ENCODE measurements at places on chromosomes 7 and 10.

GRCh38 chr7:16702441-16702840, 51.1 kb upstream of the TSPAN13 start:
- H3K27me3 ChIP-seq: no peaks in the 10 kb centered on the region
- no peak overlapping the region for H3K27ac ChIP-seq
- no peak overlapping the region for H3K4me3 ChIP-seq
- no peaks in the 10 kb centered on the region for H3K4me1 ChIP-seq
- no peak for DNase-seq

GRCh38 chr7:94374721-94375566, 19.8 kb upstream of the COL1A2 start:
- no peak overlapping the region for H3K4me3 ChIP-seq
- DNase-seq: no peak
- H3K27ac ChIP-seq: no peak overlapping the region

DNA sequence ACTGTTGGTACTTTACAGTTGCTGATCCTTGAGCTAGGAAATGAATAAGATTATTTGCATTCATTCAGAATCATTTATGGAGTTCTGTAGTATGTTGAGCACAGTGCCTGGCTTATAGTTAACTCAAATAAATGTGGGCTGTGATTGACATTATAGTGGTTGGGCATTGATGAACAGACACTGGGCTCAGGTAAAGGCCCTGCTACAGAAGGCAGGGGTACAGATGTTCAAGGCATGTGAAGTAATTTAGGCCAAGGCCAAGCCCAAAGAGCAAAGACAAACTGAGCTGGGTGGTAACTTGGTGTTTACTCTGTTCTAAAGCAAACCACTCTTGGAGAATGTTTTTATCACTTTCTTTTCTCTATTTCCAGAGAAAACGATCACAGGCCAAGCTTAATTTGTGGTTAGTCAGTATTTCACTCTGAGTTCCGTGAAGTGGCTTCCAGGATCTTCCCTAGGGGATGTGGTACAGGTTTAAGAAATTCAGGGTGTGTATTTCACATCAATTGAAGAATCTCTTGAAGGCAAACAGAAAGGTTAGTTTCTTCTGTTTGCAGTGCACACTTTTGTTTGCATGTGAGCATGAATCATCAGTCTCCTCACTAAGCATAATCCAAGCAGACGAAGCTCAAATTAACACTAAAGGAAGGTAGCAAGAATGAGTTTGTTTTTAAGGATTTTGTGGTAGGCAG, 113.9 kb upstream of the PRR15 start:
- DNase-seq: no peak
- H3K4me3 ChIP-seq: no peak overlapping the region
- H3K27me3 ChIP-seq: no peaks in the 10 kb centered on the region
- H3K4me1 ChIP-seq: no peaks in the 10 kb centered on the region
- no peaks in the 10 kb centered on the region for H3K36me3 ChIP-seq

DNA sequence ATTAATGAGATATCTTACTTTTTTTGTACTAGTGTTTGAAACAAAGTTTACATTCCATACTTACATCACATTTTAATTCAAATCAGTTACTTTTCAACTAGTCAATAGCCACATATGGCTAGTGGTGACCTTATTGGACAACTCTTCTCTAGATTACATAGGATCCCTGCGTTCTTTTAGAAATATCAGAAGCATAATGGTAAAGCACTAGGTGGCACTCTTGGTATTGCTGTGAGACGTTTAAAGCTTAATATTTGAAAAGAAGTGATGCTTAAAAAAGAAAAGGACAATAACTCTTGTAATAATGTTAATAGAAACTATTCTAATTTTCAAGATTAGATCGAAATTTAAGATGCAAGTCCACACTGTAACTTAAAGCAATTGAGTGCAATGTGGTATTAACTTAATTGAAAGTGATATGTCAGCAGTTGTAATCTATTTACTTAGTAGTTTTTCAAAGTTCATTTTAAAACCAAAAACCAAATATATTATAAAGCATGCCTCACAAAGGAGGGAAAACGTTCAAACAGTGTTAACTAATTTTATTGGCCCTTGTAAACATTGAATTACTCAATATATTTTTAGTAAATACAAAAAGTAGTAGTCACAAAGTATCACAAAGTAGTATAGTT, 339.1 kb downstream of the ATRNL1 start:
- no peak for DNase-seq

- no peaks in the 10 kb centered on the region for H3K27me3 ChIP-seq
- no peak overlapping the region for H3K27ac ChIP-seq
- DNase-seq: no peak
- peaks cover 3% of the 10 kb centered on the region for H3K4me1 ChIP-seq
These were observed 42.7 kb downstream of the PRR15 start for GRCh38 chr7:29606287-29606721.

DNA sequence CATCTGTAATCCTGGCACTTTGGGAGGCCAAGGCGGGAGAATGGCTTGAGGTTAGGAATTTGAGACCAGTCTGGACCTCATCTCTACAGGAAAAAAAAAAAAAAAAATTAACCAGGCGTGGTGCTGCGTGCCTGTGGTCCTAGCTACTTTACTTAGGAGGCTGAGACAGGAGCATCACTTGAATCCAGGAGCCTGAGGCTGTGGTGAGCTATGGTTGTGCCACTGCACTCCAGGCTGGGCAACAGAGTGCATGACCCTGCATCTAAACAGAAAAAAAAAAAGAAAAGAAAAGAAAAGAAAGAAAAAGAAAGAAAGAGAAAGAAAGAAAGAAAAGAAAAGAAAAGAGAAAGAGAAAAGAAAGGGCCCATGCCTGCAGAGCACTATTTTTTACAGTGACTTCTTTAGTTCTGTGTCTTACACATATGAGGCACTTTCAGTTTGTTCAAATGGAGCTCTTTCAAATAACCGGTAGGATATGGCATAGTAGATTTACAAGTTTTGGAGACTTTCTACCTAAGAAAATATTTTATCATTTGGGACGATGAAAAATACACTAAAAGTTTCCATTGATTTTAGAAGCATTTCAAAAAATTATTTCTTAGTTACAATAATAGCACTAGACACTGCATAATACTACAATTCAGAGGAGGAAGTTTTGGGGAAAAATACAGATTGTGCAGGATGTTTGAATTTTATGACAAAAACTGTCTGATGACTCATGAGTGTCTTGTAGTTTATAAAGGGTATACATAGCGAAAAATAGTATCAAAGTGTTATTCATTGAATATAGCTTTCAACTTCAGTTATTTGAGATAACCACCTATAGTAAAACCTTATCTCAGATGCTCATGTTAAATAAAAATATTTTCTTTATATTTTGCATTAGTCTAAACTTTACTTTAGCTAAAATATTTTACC, 75.9 kb downstream of the MDFIC start:
- no peak for DNase-seq
- no peaks in the 10 kb centered on the region for H3K36me3 ChIP-seq
- no peaks in the 10 kb centered on the region for H3K4me1 ChIP-seq
- no peak overlapping the region for H3K4me3 ChIP-seq
- H3K27ac ChIP-seq: no peak overlapping the region

DNA sequence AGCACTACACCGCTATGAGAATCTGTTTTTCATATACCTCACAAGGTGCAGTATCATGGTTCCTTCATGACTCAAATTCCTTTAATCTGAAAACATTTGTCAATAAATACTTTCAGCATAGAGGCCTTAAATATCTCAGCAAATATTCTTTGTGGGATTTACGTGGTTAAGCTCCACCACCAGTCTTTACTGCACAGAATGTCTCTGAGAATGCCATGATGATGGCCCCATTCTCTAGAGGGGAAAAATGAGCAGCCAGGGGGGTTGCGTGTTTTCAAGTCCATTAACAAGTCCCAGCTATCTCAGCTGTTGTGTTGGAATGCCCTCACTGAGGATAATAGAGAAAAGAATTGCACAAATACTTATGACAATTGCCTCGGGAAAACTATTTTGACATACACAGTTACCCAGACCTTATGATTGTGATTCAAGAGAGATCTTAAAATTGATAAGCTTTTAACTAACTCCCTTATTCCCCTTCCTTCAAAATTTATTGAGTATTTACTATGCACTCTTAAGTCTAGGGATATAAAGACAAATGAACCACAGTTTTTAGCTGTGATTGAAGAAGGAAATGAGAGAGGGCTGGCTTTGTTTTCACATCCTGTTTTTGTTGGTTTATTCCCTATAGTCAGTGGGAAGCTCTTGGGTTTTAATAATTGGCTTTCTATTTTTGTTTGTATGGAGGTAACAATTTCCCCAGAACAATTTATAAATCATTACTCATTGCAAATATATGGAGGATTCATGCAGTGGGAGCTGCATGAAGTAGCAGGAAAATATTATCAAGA, 176.5 kb upstream of the VWC2 start:
- H3K36me3 ChIP-seq: no peaks in the 10 kb centered on the region
- H3K27ac ChIP-seq: no peak overlapping the region
- no peaks in the 10 kb centered on the region for H3K27me3 ChIP-seq
- DNase-seq: no peak

- H3K36me3 ChIP-seq: peaks cover 11% of the 10 kb centered on the region
- no peak overlapping the region for H3K4me3 ChIP-seq
- no peak overlapping the region for H3K27ac ChIP-seq
- H3K27me3 ChIP-seq: no peaks in the 10 kb centered on the region
These were observed 127.1 kb downstream of the KMT2E start for GRCh38 chr7:105141068-105141467.

DNA sequence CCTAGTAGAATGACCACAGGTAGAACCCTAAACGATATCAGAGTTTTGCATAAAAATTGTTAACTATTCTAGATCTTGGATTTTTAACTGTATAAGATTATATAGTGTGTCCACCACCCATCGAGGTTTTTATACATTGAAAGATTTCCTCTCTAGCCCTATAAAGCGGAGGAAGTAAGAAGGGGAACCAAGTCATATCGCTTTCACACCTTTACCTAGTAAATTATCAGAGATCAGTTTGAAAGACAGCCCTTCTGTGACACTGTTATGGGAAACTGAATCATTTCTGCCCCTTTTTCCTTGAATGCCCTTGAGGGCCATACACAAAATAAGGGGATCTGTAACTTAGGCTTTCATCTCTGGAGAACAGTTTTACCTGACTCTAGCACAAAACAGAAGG, 8.3 kb upstream of the GPR37 start:
- no peak overlapping the region for H3K4me3 ChIP-seq
- no peaks in the 10 kb centered on the region for H3K4me1 ChIP-seq
- H3K36me3 ChIP-seq: no peaks in the 10 kb centered on the region
- H3K27ac ChIP-seq: no peak overlapping the region

DNA sequence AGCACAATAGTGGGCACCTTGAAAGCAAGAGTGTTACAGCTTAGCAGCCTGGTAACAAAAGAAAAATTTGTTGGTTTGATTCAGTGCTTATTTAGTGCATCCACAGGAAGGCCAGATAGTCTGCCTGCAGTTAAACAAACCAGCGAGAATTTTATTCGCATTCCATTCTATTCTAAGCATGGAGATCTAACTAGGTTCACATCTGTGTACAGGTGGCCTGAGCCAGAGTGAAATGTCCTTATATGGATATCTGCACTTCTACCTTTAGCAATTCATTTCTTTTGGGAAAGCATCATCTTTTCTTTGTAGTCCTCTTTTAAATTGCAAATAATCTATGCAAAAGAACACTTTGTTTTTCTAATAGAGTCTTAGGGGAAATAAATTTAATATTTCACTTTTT, 659.0 kb upstream of the FZD8 start:
- no peaks in the 10 kb centered on the region for H3K4me1 ChIP-seq
- H3K27ac ChIP-seq: peak overlapping the region; percentile 42
- no peak overlapping the region for H3K4me3 ChIP-seq
- H3K36me3 ChIP-seq: no peaks in the 10 kb centered on the region
- no peak for DNase-seq
- H3K27me3 ChIP-seq: no peaks in the 10 kb centered on the region

- H3K27me3 ChIP-seq: no peaks in the 10 kb centered on the region
- DNase-seq: no peak
- H3K36me3 ChIP-seq: no peaks in the 10 kb centered on the region
- H3K27ac ChIP-seq: no peak overlapping the region
These were observed 16.7 kb upstream of the CLIP2 start for GRCh38 chr7:74272305-74273038.

DNA sequence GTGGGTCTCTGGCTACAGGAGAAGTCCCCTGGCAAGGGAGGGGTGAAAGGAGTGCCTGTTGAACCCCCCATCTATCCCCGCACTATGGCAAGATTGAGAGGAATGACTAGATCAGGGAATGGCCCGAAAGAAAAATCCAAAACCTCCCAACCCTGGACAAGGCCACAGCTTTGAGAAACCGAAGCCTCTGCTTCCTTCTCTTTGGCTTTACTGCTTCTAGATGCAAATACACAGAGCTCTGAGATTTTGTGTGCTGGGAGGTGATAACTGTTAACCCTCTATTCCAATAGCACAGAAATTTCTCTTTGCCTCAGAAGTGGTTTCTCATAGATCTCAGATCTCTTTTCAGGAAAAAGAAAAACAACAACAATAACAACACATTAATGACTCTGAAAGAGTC, 15.0 kb downstream of the CAV1 start:
- H3K4me3 ChIP-seq: no peak overlapping the region
- no peak overlapping the region for H3K27ac ChIP-seq
- H3K36me3 ChIP-seq: no peaks in the 10 kb centered on the region

All from H1 (cell line).